ENCODE measurements at places on chromosomes 13 and 19.

DNA sequence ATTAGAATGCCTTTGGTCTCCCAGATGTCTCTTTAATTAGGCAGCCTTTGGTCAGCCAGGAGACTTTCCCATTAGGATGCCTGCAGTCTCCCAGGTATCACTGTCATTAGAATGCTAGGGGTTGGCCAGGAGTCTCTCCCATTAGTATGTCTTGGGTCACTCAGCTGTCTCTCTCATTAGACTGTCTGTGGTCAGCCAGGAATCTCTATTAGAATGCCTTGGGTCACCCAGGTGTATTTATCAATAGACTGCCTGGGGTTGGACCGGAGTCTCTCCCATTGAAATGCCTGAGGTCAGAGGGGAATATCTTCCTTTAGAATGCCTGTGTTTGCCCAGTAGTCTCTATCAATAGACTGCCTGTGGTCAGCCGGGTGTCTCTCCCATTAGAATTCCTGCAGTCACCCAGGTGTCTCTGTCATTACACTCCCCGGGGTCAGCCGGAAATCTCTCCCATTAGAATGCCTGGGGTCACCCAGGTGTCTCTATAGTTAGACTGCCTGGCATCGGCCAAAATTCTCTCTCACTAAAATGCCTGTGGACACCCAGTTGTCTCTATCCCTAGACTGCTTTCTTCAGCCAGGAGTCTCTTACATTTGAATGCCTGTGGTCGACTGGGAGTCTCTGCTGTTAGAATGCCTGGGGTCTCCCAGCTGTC, 1460.3 kb downstream of the UQCRFS1 start:
- no peak for DNase-seq

DNA sequence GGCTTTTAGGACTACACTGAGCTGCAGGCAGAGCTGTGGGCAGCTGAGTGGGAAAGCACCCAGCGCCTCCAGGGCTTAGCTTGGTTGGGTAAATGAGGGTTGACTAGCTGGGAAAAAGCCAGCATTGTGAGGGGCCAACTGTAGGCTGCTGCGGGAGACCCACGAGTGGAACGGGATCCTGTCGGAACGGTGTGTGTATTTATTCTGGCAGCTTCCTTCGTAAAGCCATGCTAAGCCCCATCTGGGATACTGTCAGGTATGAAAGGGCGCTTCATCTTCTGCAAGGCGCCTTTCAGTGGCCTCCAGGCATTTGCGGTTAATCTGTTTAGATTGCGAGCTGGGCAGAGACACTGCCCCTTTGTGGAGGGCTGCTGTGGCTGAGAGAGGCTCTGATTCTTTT, 39.5 kb upstream of the CNMD start:
- peak; percentile 34 for DNase-seq

DNA sequence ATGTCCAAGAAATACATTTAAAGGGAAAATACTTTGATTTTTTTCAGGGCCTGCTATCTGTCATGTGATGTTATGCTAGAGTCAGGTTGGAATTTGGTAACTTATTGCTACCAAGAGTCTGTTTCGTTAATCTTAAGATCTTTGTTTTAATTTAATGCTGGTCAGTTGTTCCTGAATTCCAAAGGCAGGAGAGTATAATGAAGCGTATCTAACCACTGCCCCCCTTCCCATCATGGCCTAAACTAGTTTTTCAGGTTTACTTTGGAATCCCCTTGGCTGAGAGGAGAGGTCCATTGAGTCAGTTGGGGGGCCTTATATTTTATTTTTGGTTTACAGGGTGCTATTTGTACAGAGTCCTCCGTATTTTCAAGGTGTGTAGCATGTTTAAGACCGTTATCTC, 116.3 kb upstream of the SLC7A1 start:
- DNase-seq, result no peak

- DNase-seq, result peak; percentile 78
These were observed 11.5 kb upstream of the CYP4F3 start for GRCh38 chr19:15629003-15629880.
